ENCODE measurements at places on chromosomes 7 and 10.
A peak's percentile ranks its signal among the peaks of the same experiment; 100 is the strongest.

DNA sequence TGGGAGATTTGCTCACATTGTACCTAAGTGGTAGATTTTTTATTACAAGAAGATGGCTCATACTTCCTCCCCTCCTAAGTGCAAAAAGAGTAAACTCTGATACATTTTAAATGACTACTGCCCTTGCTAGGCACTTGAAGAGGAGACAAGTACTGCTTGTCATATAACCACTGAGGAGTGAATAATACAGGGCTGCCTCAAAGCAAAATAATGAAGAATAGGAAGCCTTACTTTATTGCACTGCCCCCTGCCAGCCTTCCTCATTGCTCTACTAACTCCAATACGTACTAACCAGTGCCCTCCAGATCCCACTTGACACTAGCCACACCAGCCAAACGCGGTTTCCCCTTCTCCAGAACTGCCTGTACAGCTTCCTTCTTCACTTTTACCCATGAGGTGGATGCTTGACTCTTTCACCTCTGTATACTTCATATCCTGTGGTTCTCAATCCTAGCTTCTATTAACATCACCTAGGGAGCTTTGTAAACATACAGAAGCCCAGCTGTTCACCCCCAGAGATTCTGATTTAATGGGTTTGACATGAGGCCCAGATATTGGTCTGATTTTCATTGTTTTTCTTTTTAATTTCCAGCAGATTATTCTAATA is 11.7 kb upstream of the MTERF1 start:
- no peak for DNase-seq

- DNase-seq, result peak; percentile 67
Measured at GRCh38 chr7:6106140-6106904, 75.1 kb downstream of the ANKRD61 start.

GRCh38 chr10:16481052-16481728 is 40.5 kb downstream of the C1QL3 start:
- no peak for DNase-seq

- DNase-seq, result no peak
Measured at GRCh38 chr7:237385-237784, 45.0 kb downstream of the FAM20C start.

- no peak for DNase-seq
Measured at GRCh38 chr7:17083392-17084165, 201.8 kb upstream of the AGR3 start.

DNA sequence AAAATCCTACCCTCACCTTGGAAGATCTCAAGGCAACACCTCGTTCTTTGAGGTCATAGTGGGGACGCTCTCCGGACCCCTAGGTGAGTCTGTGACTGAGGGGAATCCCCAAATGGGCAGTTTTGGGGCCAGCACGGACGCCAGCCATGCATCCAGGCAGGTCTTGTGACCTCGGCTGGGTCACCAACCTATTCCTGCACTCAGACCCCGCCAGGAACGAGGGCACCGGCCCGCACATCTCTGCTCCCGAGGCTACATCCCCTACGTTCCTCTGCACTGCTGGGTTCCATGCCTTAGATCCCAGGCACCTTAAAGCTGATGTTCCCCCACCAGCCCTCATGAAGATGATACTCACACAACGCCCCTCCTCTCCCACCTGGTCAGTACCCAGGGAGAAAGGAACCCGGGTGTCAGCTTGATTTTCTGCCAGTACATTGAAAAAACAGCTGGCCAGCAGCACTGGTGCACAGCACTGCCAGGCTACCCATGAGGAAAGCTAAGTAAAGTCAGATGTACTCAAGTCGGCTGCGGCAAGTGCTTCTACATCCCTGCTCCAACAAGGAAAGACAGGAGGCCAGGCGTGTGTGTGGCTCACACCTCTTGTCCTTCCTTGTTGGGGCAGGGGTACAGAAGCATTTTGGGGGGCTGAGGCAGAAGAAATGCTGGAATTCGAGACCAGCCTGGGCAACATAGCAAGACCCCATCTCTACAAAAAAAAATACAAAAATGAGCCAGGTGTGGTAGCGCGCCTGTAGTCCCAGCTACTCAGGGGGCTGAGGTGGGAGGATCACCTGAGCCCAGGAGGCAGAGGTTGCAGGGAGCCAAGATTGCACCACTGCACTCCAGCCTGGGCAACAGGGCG is 48.1 kb downstream of the DIP2C start:
- no peak for DNase-seq

DNA sequence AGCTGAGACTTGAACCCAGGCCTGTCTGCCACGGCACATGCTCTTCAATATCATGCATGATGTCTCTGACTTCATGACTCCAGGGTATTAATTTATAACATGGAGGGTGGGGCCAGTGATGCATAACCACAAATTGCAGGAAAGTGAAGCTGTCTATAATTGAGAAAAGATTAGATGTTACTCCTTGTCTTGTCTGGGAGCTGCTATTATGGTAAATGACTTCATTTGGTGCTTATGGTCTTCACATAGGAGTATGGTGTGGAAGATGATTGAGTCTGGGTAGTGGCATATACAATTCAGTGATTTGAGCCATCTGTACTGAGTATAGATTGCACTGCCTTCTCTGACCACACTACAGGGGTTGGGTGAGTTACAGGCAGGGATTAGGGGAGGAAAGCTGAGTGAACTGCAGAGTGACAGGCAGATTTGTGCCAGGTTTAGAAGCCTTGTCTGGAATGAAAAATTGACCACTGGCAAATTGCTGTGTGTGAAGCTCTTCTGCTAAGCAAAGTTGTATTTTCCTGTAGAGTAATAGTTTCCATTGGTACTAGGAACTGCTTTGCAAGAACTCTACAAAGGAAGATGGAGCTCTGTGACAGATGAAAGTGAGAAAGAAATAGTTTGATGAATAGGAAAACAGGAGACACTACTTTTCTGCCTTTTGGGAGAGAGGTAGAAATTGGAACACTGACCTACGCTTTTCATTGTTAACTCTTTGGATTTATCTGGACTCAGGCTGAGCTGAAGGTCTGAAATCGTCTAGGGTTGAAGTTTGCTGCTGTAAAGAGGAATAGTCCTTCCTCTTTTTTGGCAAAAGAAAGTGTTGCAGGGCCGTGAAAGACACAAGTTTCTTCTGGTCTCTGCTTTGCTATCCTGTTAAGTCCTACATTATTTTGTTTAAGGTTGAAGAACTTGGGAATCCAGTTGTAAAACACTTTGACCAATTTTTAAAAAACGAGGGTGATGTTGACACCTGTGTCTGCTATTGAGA is 2.7 kb downstream of the SND1 start:
- peak; percentile 24 for DNase-seq

GRCh38 chr7:45342236-45342635 is 184.6 kb downstream of the RAMP3 start:
- no peak for DNase-seq

- DNase-seq, result no peak
Measured at GRCh38 chr10:129864082-129864481, 100.0 kb downstream of the EBF3 start.

DNA sequence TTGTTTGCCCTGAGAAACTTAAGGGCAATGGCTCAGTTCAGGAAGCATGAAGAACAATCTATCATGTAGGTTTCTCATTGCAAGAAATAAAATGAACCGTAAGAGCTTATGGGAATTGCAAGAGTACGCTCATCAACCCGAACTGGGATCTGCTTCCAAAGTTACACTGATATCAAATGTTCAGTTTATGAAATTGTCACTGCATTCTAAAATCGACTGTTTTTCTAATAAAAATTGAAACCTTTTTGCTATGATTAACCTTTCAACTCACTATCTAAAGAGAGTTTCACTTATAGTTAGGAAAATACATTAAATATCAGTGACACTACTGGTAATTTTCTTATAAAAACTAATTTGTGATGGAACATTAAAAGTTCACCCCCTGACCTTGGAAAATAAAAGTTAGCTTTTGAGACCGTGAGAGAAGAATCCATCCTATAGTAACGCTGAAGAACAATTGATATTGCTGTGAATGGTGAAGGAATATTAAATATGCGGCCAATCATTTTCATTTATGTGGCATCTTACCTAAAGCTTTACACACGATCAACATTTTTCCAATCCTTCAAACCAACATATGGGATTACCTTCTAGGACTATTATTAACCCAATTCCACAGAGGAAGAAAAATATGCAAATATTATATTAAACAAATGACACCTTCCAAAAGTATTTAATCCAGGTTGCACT is 2.2 kb downstream of the MEOX2 start:
- no peak for DNase-seq

- no peak for DNase-seq
Measured at GRCh38 chr7:50779427-50779826, 3.3 kb downstream of the GRB10 start.

DNA sequence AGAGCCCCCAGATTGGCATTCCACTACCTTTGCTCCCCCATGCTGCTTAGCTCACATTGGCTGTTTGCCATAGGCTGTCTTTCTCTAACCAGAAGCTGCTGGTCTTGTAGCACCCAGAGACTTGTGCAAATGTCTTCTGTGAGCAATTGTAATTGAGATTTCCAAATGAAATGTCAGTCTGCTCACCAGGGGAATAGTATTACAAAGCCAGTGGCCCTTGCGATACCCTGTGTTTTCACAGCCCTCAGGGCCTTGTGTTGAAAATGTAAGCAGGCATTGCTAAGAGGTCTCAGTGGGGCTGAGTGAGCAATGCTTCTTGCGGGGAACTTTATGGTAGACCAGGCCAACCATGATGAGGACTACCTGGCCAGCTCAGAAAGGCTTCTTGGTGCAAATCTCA is 746.5 kb downstream of the LRMDA start:
- no peak for DNase-seq

- DNase-seq, result no peak
Measured at GRCh38 chr7:87151002-87151728, 1.1 kb upstream of the DMTF1 start.

GRCh38 chr7:34501156-34501555 is 156.9 kb upstream of the NPSR1 start:
- no peak for DNase-seq

DNA sequence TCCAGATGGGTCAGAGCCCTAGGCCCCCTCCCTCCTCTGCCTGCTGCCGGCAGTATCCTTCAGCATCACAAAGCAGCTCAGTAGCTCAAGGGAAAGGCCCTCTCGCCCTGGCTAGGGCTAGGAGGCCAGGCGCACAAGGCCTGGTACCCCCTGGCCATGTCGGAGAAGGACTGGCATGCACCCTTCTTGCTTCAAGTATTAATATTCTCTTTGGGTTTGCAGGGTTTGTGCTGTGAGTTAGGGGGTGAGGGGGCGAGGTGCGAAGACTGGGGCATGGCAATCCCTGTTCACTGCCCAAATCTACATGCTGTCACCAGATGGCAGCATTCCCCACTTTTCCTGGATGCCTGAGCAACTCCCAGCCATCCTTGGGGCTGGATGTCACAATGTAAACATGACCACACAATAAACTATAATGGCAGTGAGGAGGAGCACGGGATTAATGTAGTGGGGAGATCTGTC is 105.2 kb downstream of the NEURL1 start:
- peak; percentile 37 for DNase-seq

GRCh38 chr7:2729893-2730716 is 42.1 kb downstream of the AMZ1 start:
- no peak for DNase-seq
